ENCODE measurements at places on chromosomes 11 and 22.

DNA sequence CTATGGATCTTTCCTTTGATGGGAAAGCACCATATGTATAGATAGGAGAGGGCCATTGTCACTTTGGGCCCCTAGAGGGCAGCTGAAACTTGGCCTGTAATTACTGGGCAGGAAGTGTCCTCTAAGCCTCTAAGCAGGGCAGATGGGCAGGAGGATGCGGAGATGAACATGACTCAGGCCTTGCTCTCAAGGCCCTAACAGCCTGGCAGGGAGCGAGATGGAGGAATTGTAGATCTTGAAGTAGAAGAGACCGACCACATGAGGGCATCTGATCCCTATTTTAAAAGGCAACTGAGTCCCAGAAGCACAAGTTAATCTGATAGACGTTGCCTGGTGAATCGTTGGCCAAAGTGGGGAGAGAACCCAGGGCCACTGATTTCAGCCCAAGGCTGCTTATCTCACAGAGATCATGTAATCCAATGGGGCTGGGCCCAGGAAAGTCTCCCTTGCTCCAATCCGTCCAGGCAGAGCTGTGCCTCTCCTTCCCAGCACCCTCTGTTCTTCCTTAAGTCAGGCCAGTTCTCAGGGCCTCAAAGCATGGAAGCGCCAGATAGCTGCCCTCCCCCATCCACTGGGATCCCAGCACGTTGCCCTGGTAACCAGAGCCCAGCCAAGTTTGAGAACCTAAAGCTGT is 2.5 kb upstream of the SEPTIN3 start:
- no peak for DNase-seq

- DNase-seq = peak; percentile 88
Measured at GRCh38 chr11:31958076-31958735, 132.7 kb upstream of the RCN1 start.

GRCh38 chr11:18312012-18312411 is 9.9 kb downstream of the HPS5 start:
- DNase-seq = no peak

GRCh38 chr11:89159974-89160373 is 17.7 kb upstream of the TYR start:
- no peak for DNase-seq

- DNase-seq = no peak
Measured at GRCh38 chr11:47514825-47515647, 37.9 kb downstream of the CELF1 start.

DNA sequence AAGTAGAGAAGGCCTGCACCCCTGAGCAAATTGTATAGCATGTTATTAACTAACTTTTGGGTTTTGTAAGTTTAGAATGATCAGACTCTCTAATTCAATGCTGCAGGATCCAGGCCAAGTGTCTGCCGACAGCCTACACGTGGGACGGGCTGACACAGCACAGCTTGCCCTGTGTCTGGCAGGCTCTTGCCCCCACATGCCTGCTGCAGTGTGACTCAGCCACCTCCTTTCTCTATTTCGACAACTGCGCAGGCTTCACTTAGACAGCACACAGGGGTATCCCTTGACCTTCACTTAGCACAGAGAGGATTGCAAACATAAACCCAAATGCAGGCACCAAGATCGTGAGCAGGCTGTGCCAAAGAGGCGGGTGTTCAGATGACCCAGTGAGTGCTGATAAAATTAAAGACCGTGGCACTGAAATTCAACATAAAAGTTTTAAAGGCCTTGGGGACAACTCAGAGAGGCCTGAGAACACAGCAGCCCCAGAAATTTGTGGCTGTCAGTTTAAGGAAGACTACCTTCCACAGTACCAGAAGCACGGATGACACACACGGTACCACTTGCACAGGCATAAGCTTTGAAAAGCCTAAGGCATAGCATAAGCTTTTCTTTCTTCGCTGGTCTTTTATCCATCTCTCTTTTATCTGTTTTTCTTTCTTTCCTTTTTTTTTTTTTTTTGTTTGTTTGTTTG is 37.8 kb downstream of the SCN3B start:
- DNase-seq = no peak

- DNase-seq = no peak
Measured at GRCh38 chr22:37925767-37926166, 19.7 kb downstream of the MICALL1 start.
